ENCODE measurements at places on chromosomes 11 and 22.
A peak's percentile ranks its signal among the peaks of the same experiment; 100 is the strongest.

- no peak for DNase-seq
These were observed 9.4 kb upstream of the PATL1 start for GRCh38 chr11:59678118-59678812.

DNA sequence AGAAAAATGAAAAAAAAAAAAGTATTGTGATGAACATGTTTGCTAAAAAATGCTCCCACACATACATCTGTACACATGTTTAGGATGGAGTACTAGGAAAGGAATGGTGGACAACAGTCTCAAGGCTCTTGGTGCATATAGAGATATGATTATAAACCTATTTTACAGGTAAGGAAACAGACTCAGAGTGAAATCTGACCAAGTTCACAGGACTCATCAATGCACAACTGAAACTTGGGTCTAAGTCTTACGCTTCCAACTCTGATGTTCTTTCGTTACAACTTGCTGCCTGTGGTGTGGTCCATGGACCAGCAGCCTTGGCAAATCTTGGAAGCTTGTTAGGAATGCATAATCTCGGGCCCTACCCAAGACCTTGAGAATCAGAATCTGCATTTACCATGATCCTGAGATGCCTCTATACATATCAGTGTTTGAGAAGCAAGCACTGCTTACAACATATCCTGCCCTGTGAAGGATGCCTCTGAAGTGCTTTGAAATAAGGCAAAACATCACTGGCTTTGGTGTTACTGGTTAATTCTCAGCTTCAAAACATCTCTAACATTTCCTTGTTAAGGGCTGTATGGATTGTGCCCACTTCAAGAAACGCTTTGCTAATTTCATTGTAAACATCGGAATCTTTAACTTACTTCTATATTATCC is 39.9 kb upstream of the NUP160 start:
- DNase-seq, result peak; percentile 28

DNA sequence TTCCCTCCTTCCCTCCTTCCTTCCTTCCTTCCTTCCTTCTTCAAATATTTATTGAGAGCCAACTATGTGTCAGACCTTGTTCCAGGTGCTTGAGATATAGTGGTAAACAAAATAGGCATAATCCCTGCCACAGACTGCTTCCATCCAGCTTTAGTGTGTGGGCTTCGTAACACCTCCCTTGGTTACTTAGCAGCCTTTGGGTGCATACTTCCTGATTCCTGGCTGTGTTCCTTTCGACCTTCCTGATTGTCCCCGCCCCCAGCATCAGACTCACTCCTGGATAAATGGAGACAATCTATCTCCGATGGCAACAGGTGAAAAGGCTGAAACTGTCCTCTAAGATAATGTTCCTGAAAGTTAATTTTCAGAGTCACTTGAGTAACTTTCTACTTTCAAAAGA is 13.5 kb downstream of the CCDC81 start:
- no peak for DNase-seq

DNA sequence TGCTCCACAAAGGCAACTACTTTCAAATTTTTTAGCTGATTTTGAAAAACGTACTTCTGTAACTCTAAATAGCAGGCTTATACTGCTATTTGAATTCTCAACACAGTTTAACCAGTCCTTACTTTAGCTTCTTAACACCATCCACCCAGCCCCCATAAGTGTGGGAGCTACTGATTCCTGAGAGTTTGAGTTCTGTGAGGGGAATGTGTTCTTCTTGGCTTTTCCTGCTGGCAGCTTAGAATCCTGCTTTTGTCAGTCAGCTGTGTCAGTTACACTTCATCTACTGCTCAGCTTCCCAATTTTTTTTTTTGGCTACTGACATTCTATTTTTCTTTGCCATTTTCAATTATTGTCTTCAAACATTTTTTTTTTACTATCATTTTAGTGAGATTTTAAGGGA is 440.4 kb downstream of the INSC start:
- no peak for DNase-seq
